Tongue (tissue), 3 donors: ENCODE measurements at places on chromosomes 7 and 10.

DNA sequence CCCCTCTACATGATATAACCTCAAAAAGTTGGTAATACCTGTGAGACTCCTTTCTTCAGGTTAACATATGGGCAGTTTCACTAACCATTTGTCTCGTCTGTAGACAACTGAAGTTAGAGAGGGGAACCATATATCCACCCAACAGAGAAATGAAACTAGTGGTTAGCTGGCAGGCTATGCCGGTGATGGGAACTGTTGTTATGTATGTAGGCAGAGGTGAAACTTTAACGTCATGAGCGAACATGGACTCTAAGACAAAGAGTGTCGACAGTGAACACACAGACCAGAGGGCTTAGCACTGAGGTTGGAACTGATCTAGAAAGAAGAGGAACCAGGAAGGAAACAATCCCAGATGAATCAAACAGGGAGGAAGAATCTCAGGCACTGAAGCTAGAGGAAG, 112.4 kb downstream of the ELMO1 start:
- no peak for DNase-seq

DNA sequence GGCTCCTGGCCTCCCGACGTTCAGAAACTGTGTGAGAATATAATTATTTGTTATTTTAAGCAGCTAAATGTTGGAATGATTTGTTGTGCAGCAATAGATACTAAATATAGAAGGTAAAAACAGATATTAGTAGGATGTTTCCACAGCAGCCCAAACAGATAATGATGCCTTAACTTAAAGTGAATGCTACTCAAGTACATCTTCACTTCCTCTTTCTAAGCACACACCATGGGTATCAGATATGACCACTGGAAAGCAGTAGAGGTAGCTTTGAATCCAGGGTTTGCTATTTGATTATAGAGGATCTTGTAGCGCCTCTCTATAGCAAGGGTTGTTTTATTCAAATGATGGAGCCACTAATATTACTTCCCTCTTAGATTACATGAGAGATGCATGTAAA, 38.2 kb upstream of the BET1 start:
- no peak for DNase-seq

GRCh38 chr7:106045586-106045985, 66.5 kb downstream of the SYPL1 start:
- no peak for DNase-seq

GRCh38 chr7:149621776-149622175, 124.2 kb upstream of the ZNF746 start:
- no peak for DNase-seq

DNA sequence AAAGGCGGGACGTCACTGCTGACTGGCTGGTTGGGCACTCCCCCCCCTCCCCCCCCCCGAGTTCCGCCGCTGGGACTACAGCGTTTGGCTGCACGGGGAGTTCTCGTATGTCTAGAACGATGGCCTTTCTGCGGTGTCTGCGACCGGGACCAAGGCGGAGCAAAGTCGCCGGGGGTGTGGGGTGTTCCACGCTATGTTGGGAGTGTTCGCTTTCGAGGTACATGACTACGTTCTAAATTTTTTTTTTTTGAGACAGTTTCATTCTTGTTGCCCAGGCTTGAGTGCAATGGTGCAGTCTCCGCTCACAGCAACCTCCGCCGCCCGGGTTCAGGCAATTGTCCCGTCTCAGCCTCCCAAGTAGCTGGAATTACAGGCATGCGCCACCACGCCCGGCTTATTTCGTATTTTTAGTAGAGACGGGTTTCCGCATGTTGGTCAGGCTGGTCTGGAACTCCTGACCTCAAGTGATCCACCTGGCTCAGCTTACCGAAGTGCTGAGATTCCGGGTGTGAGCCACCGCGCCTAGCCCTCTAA, 573 bp upstream of the IDI1 start:
- no peak for DNase-seq

DNA sequence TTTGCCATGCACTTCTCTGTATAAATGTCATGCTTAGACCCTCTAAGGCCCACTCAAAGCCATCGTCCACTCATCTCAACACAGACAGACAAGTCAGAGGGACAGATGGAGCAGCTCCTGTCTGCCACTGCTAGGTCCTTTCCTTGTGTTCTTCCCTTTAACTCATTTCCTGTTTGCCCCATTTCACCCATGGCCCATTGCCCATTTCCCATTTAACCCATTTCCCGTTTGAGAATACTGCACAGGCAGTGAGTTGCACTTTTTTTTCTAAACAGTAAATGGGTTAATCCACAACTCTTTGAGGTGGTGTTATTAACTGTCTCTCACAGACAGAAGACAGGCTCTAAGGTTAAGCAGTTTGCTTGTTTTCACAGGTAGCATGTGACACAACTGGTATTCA, 179.3 kb downstream of the NPSR1 start:
- DNase-seq, result no peak

- no peak for DNase-seq
These were observed 115.9 kb downstream of the GPR85 start for GRCh38 chr7:112970771-112971170.

DNA sequence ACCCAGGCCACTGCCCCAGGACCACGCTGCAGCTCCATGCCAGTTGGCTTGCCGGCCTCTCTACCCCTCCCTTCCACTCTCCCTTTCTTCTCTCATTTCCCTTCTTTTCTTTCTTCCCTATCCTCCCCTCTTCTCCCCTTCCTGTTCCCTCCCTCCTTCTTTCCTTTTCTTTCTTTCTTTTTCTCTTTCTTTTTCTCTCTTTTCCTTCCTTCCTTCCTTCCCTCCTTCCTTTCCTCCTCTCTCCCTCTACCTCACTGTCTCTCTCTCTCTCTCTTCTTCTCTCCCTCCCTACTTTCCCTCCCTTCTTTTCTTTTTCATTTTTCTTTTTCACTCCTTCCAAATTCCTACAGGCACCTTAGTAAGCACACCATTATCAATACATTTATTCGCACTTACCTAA, 30.3 kb upstream of the R3HCC1L start:
- DNase-seq, result no peak

DNA sequence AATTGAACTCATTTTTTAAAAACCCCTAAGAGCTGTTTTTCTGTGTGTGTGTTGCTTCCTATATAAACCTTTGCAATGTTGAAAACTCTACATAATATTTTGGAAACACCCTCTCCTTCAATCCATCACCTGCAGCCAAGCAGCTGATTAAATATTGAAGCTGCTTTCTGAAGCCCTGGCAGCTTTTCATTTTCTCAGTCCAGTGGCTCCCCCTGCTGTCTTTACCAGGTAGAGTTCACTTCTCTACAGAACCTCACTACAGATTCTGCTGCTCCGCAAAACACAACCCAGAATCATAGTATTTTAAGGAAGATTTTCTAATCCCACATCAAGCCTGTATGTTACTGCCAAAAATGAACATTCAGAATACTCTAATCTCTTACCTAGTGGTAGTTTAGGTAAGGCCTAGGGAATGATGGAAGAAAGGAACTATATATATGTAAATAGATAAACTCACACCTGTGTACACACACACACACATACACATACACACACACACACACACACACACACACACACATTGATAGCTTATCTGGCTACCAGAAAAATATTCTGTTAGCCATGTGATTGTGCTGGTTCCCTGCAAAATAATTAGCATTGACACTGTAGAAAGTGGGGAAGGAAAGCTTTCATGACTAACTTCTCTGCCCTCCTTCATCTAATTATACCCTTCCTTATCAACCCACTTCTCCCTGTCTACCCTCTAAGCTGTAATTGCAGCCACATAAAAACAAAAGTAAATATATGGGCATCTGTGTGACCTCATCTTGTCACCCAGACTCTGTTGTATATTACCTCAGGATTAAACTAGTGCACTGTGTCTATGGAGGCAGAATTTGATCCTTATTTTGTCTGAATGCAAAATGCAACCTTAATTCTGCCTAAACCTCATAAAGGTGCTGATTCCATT, 229.5 kb upstream of the FZD1 start:
- peak; percentile 86 for DNase-seq

- no peak for DNase-seq
These were observed 38.0 kb upstream of the PIP4K2A start for GRCh38 chr10:22752272-22752889.

DNA sequence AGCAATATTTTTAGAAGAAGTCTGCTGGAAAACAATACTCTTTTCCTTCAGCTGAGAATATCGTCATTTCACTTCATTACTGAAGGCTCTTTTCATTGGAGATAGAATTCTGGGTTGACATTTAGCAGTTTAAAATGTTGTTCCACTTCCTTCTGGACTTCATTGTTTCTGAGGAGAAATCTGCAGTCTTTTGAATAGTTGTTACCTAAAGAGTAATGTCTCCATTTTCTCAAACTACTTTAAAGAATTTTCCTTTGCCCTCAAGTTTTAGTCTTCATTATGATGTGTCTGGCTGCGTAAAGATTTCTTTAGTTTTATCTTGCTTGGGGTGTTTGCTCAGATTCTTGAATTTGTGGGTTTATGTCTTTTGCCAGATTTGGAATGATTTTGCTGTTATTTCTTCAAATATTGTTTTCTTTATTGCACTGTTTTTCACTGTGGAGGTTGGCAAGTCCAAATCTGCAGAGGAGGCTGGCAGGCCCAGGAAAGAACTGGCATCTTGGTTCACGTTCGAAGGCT, 136.3 kb downstream of the DNAJB6 start:
- DNase-seq, result no peak
